ENCODE measurements at places on chromosomes 3 and 15. TPM values are rescaled to one million over a fixed set of nuclear protein-coding genes. Genes with fewer than 3 reads are reported as not detected.

Gene CIDEC
- total RNA-seq, result 0.38 TPM

Gene A4GNT
- not detected for total RNA-seq

Gene GALNT15
- not detected for total RNA-seq

Gene ST8SIA2
- not detected for total RNA-seq

Gene CACNA2D2
- not detected for total RNA-seq

Gene SERPINI1
- 0.11 TPM for total RNA-seq
